ENCODE measurements at places on chromosomes 7 and 10.
A peak's percentile ranks its signal among the peaks of the same experiment; 100 is the strongest.

DNA sequence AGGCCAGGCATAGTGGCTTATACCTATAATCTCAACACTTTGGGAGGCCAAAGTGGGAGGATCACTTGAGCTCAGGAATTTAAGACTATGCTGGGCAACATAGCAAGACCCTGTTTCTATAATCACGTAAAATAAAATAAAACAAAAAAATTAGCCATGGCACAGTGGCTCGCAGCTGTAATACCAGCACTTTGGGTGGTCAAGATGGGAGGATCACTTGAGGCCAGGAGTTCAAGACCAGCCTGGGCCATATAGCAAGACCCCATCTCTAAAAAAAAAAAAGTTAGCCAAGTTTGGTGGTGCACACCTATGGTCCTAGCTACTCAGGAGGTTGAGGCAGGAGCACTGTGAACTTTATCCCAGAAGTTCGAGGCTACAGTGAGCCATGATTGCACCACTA lies 30.9 kb downstream of the DNA2 start:
- no peak for DNase-seq

DNA sequence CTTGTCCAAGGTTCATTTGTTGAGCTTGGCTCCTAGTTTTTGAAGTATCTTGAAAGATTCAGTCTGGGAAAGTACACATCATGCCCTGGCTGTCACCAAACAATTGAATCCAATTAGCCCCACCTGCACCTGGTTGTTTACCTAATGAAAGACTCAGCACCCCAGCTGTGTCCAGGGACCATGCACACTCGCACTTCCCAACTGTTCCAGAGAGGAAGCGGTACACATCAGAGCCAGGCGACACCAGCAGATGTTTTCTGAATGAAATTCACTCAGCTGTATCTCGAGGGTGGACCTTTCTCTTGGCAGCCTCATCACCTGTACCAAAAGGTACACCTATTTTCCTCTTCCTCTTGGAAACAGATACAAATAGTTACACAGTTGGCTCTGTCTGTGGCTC lies 216.4 kb upstream of the LRGUK start:
- no peak for DNase-seq

- DNase-seq, result peak; percentile 71
These were observed 52.4 kb upstream of the PRKAR1B start for GRCh38 chr7:779480-779879.

DNA sequence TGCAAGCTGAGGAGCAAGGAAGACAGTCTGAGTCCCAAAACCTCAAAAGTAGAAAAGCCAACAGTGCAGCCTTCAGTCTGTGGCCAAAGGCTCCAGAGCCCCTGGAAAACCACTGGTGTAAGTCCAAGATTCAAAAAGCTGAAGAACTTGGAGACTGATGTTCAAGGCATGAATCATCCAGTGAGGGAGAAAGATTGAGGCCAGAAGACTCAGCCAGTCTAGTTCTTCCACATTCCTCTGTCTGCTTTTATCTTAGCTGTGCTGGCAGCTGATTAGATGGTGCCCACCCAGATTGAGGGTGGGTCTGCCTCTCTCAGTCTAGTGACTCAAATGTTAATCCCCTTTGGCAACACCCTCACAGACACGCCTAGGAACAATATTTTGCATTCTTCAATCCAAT lies 20.1 kb upstream of the MDFIC start:
- no peak for DNase-seq

DNA sequence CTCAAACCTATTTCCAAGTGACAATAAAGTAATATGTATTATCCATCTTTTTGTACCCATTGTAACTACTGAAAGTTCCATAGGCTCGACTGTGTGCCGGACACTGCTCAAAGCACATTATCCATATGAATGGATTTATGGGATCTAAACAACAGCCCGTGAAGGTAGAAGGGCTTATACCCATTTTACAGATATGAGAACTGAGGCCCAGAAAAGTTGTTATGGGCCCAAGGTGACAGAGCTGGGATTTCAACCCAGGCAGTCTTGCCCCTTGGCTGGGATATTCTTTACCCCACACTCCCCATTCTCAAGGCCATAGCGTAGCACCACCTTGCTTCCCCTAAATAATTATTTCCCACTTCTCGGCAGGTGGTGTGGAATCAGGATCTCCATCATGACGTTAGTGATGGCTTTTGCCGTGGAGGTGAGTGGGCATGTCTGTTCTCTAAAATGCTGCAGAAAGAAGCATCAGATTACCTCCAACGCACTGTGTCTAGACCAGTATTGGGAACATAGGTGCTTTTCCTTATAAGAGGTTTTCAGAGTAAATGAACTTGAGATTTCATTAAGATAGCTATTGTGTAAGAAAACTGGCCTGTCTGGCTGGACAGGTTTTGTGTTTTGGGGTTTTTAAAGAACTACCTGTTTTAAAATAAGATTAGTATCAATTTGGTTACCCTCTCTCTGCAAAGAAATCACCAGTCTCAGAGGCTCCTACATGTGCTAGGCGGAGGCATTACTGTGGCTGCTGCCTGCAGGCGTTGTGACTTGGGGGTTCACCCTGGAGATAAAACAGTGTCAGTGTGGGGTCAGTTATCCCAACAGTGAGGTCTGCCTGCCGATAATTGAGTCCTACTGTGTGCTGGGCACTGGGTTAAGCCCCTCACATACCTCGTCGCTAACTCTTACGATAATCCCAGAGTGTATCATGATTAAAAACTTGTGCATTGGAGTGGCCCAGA lies 85.1 kb upstream of the SDK1 start:
- no peak for DNase-seq

DNA sequence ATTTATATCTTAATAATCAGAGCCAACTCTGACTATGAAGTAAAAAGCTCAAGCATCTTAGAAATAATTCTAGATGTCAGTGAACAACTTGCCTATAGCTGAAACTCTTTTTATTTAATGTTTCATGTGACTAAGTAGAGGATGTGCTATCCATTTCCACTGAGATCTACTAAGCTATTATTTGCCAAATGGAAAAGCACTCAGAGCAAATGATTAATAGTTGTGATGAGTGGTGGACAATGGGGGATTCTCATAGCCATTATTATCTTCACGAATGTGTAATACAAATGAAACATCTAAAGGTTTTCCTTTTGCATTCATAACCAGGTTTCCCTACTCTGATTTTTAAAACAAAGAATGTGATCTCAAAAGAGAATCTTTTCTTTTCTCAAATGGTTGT lies 126.6 kb upstream of the GNAI1 start:
- DNase-seq, result no peak

- DNase-seq, result no peak
These were observed 31.8 kb upstream of the GPAM start for GRCh38 chr10:112215342-112215774.

DNA sequence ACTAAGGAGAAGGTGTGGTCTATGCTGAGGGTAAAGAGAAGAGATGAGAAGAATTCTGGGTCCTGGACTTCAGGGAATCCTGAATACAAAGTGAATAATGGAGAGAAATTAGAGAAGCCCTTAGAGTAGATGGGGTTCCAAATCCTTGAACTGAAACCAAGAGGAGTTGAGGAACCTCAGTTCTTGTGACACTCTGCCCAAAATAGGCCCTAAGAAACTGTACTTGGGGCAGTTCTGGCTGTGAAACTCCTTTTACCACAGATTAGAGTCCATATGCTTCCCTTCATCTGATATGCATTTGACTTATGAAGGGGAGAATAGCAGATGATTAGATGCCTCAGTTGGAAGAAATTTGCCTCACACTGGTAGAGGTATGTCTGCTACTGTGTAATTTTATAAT lies 19.0 kb downstream of the TES start:
- DNase-seq, result no peak
